Stimulated activated CD8-positive, alpha-beta memory T cell treated with anti-CD3 and anti-CD28 coated beads, Interleukin-2, amount 100 ng/mL, for 1 hour (primary cell): ENCODE measurements at places on chromosomes 12 and 14.

GRCh38 chr12:49364989-49365388, 2.3 kb upstream of the SPATS2 start:
- no peak for DNase-seq

GRCh38 chr12:62847709-62848108, 87.2 kb downstream of the PPM1H start:
- DNase-seq, result no peak

DNA sequence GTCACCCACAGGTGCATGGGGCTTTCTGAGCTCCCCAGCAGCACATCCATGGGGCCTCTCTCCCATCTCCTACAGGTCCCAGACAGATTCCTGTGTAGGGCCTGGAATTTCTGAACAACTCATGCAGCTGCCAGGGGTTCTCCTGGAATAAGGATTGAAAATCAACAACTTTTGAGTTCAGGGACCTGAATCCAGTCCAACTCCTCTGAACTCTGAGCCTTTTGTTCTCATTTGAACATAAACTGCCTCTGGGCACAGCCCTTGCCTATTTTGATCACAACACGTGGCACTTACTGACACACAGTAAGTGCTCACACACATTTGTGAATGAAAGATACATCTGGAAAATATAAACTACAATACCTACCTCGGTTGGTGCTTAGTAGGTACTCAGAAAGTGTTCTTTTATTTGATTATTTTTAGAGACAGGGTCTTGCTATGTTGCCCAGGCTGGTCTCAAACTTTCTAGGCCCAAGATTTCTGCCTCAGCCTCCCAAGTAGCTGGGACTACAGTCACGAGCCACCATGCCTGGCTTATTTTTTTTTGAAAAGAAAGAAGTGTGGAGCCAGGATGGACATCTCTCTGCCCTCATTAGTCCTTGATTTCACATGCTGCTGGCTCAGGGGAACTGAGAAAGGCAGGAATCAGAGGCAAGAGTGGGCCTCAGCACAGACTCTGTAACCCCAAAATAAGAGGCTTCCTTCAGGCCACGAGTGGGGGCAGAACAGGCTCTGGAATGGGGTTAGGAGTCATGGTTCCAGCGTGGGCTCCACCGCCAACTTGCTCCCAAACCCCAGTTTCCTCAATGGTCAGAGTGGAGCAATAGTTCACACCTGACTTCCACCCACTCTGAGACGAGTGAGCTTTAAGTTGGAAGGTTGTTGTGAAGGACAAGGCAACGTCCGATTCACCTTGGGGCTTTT, 27.0 kb downstream of the SYNE3 start:
- DNase-seq, result no peak

GRCh38 chr12:132724506-132725241, 14.0 kb downstream of the PGAM5 start:
- no peak for DNase-seq

GRCh38 chr14:62896932-62897456, 148.3 kb downstream of the KCNH5 start:
- no peak for DNase-seq

GRCh38 chr14:68208218-68208617, 388.6 kb downstream of the RAD51B start:
- no peak for DNase-seq

- no peak for DNase-seq
Measured at GRCh38 chr14:56340932-56341331, 222.7 kb downstream of the PELI2 start.

GRCh38 chr12:116539905-116540482, 19.2 kb upstream of the MAP1LC3B2 start:
- no peak for DNase-seq

- DNase-seq, result no peak
Measured at GRCh38 chr14:101965770-101966722, 1.7 kb downstream of the DYNC1H1 start.
